ENCODE measurements at places on chromosomes 11 and 22. TPM values are rescaled to one million over a fixed set of nuclear protein-coding genes. Genes with fewer than 3 reads are reported as not detected.

Gene SLC17A6
- 0.37 TPM for total RNA-seq

Gene PRDX5
- total RNA-seq: 341 TPM

Gene OR51E1
- total RNA-seq: not detected

Gene SLC35F2
- total RNA-seq: 105 TPM

Gene OR51I1
- total RNA-seq: not detected

DNA sequence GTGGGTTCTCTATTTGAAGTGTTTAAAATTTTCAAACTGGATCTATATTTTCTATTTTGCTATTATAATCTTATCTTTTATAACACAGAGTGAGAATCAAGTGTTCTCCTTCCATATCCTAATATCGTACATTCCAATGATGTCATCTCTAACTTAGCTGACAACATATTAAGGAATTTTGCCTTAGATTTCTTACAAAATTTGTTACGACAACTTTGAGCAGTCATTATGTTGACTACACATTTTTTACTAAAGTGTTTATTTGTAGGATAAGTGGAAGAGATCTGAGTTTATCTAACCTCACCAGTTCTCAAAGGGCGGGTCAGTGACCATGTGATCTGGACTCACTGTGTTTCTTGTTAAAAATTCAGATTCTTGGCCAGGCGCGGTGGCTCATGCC, 12.7 kb downstream of the BTG4 start:
- no peak for DNase-seq

- DNase-seq: no peak
These were observed 3.6 kb upstream of the AIFM3 start for GRCh38 chr22:20963201-20964052.

Data from G401 (cell line).